ENCODE measurements at places on chromosomes 7 and 10. TPM values are rescaled to one million over a fixed set of nuclear protein-coding genes. Genes with fewer than 3 reads are reported as not detected.

- DNase-seq = no peak
- H3K4me3 ChIP-seq = no peak overlapping the region
- H3K27me3 ChIP-seq = no peaks in the 10 kb centered on the region
- H3K36me3 ChIP-seq = no peaks in the 10 kb centered on the region
- no peaks in the 10 kb centered on the region for H3K4me1 ChIP-seq
- no peak overlapping the region for H3K27ac ChIP-seq
Observed at GRCh38 chr7:98555403-98555802, 61.7 kb upstream of the NPTX2 start.

DNA sequence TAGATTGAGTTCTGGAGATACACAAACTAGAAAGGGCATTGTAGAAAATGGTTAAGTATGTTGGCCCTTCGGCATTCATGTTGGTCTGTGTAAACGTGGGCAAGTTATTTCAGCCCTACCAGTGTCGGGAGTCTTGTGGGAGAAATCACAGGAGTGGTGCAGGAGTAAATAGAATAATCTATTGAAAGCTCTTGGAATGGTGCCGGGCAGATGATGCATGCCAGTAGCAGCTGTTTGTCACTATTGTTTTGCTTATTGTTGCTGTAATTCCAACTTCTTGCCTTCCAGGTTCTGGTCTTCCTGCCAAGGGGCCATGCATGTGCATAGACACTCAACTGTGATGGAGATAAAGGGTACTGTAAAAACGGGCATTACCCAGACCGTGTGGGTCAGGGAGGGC, 259.4 kb downstream of the CAMK1D start:
- no peaks in the 10 kb centered on the region for H3K36me3 ChIP-seq
- no peak overlapping the region for H3K4me3 ChIP-seq
- no peaks in the 10 kb centered on the region for H3K27me3 ChIP-seq
- DNase-seq = no peak
- peaks cover 10% of the 10 kb centered on the region for H3K4me1 ChIP-seq

Gene COBL
- 42.7 TPM for total RNA-seq

- H3K27ac ChIP-seq = no peak overlapping the region
- H3K27me3 ChIP-seq = no peaks in the 10 kb centered on the region
- no peaks in the 10 kb centered on the region for H3K36me3 ChIP-seq
Observed at GRCh38 chr7:144857463-144857862, 21.6 kb upstream of the TPK1 start.

- H3K4me3 ChIP-seq = peak overlapping the region; percentile 54
- no peaks in the 10 kb centered on the region for H3K36me3 ChIP-seq
- H3K27me3 ChIP-seq = no peaks in the 10 kb centered on the region
- no peak for DNase-seq
- H3K4me1 ChIP-seq = no peaks in the 10 kb centered on the region
Observed at GRCh38 chr7:130922206-130923112, 188.5 kb upstream of the KLF14 start.

GRCh38 chr10:69333205-69333604, 54.9 kb downstream of the HK1 start:
- H3K4me3 ChIP-seq = no peak overlapping the region
- no peaks in the 10 kb centered on the region for H3K36me3 ChIP-seq
- peak overlapping the region; percentile 87 for H3K27ac ChIP-seq

DNA sequence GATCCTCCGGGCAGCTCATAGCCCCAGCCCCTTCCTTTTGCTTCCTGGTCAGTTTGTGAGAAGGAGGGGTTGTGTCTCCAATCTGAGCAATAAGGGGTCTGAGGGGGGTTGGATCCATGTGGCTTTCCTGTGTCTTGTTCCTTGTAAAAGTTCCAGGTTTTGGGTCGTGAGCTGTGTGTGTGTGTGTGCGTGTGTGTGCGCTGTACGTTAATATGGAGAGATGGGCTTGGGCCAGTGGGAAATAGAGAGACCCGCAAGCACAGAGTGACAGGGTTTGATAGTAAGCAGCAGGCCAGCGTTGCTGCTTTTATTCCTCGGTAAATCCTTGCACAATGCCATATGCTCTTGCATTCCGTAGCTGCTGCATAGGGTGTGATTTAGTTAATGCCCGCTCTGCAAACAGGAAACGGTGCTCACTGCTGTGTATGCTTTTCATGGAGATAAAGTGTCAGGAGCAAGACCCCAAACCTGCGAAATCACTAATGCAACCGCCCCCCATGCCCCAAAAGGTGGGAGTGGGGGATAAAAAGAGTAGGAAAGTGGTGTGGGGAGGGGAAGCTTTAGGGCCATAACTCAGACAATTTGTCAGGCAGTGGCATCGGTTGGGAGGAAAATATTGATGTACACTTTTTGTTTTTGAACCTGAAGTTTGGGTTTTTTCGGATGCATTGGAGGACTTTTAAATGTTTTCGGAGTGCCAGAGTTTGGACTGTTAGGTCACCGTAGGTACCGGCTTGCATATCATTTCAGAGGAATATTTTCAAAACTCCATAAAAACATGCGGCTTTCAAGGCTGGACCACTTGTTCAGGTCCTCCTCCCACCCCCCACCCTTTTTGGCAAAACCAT, 108.7 kb downstream of the TCF7L2 start:
- peak; percentile 73 for DNase-seq
- no peaks in the 10 kb centered on the region for H3K27me3 ChIP-seq
- H3K27ac ChIP-seq = peak overlapping the region; percentile 8
- H3K4me3 ChIP-seq = peak overlapping the region; percentile 9
- no peaks in the 10 kb centered on the region for H3K36me3 ChIP-seq

DNA sequence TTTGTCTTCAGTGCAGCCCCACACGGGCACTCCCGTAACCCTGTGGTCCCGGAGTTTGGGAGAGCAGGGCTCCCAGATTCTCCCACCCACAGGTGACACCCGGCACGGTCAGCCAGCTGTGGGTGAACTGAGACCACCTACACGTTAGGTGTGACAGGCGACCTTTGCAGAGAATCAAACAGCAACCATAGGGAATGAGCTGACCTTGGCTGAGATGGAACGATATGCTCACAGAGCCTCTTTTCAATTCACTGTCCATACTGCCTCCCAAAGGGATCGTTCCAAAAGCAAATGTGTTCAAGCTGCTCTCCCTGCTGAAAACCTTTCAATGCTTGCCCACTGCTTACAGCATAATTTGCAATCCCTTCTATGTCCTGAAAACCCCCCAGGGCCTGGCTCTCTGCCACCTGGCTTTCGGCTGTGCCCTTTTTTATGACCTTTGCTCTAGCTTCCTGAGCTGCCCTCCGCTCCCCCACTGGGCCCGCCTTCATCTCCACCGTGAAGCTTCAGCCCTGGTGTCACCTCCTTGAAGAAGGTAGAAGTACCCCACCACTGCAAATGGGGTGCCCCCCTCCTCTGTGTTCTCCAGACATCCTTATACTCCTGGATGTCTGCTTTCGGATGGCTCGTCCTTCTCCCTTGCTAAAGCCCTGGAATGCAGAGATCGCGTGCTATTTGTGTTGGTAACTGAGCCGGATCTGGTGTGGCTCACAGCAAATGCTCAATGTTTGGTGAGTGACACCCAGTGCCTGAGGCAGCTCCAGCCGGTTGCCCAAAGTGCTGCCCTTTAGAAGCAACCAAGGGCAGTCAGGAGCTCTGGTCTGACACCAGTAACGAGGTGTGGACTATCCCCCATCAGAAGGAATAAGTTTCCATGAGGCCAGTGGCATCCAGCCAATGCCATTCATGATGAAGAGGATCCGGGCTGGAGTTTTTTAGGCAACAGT, 90.4 kb downstream of the KIAA1549 start:
- no peaks in the 10 kb centered on the region for H3K27me3 ChIP-seq
- peaks cover 4% of the 10 kb centered on the region for H3K36me3 ChIP-seq
- DNase-seq = peak; percentile 45
- peak overlapping the region; percentile 59 for H3K27ac ChIP-seq

Gene WNT2
- 0.57 TPM for total RNA-seq
